ENCODE measurements at places on chromosomes 6 and 20.

DNA sequence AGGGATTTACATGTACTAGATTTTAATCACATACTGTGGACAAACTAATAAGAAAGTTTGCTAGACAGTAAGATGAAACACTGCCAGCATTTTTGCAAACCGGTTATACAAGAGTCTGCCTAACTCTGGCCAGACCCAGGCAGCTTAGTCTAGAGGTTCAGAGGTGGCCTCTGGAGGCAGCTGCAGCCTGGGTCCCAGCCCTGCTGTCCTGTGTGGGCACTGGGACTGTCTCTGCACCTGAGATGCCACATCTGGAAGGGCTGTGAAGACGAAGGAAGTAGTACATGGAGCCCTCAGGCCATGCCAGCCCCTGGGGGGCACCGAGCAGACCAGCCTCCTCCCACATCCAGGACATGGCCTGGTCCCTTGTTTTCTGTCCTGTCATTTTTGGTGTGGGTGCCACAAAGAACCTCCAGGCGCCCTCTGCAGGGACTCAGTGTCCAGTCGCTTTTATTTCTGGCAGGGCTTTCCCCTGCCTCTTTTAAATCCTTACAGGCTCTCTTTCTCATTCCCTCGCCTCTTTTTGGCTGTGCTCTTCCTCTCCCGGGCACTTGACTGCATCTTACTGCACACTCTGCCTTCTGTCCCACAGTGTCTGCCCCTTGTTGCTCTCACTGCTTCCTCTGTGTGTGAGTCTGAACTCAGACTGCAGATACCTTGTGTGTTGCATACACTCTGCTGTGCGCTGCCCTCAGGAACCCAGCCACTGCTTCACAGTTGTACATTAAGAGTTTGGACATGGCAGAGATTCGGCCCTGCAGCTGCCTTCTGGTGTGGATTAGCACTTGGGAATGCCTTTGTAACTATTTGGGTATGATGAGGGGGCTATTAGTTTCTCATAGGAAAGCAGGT, 216.7 kb downstream of the ZDHHC14 start:
- DNase-seq: no peak

- DNase-seq: no peak
Observed at GRCh38 chr20:33908336-33908735, 85.4 kb upstream of the RALY start.

- DNase-seq: no peak
Observed at GRCh38 chr6:53111865-53112264, 36.8 kb downstream of the GCM1 start.

DNA sequence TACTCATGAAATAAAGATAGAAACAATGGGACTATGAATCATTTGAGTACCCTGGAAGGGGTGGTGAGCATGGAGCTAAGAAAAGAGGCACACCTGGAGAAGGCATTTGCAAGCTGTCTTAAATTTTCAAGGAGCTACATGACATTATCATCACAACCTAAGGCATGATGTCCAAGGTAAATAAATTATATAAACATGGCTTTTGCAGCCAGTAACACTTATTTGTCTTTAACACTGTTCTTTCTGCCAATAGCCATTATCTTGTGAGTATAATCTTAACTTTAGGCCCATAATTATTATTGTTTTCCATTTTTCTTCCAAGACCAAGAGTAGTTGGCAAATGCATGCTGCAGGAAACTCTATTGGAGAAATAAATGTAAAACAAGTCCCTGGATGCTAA, 63.7 kb downstream of the ALDH5A1 start:
- DNase-seq: no peak

- no peak for DNase-seq
Observed at GRCh38 chr20:5596401-5597193, 153.6 kb upstream of the SHLD1 start.

GRCh38 chr6:14673201-14673600, 555.6 kb downstream of the CD83 start:
- DNase-seq: no peak

- no peak for DNase-seq
Observed at GRCh38 chr6:107879941-107880340, 55.8 kb upstream of the SCML4 start.

- no peak for DNase-seq
Observed at GRCh38 chr6:18742406-18742805, 355.3 kb downstream of the RNF144B start.
